ENCODE measurements at places on chromosomes 3 and 15. TPM values are rescaled to one million over a fixed set of nuclear protein-coding genes. Genes with fewer than 3 reads are reported as not detected.

DNA sequence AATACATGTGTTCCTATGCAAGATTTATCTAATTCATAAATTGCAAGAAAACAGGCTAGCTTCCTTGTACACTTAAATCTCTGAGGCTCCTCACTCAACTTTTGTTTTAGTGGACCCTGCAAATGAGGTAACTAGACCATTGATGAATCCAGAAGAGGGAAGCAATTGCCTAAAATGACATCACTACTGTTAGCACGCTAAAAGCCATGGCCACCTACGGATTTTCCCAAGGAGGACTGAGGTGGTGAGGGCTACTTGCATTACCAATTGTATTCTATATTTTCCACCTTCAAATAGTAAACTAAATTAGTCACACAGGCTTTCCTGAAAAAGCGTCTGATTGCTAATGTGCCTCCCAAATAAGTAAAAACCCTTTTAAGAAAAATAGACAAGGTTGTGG lies 140.7 kb downstream of the GADL1 start:
- DNase-seq, result no peak

DNA sequence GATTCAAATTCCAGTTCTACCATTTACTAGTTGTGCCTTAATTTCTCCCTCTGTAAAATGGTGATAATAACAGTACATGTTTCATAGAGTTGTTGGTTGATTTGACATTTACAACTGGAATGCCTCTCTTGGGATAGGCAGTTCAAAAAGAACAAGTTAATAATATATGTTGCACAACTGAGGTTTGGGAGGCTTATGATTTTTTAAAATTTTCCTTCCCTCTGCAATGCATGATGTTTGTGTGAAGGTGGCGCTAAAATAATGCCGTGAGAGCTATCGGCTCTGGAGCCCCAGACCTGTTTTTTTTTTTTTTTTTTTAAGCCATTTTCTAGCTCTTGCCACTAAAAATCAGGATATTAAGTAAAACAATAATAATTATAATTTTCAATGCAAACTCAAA lies 18.6 kb downstream of the DNAJB11 start:
- DNase-seq, result no peak

DNA sequence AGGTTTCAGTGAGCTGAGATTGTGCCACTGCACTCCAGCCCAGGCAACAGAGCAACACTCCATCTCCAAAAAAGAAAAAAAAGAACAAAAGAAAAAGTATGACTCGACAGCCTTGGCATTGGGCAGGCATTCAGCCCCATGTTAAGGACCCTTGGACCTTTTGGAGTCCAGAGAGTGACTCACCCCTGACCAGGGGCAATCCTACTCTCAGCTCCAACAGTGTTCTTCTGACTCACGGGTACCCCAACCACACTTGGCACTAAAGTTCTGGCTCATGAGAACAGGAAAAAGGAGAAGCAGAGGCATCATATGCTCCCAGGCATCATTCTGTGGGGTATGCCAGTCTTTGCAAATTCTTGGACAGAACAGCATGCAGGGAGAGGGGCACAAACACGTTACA lies 252.4 kb upstream of the HES1 start:
- DNase-seq, result no peak

GRCh38 chr3:45664578-45664977 lies 24.6 kb upstream of the SACM1L start:
- no peak for DNase-seq

GRCh38 chr3:188915127-188915526 lies 256.6 kb upstream of the TPRG1 start:
- DNase-seq, result no peak

RARRES1 gene
- total RNA-seq, result 1.4 TPM
